ENCODE measurements at places on chromosomes 7 and 10.

DNA sequence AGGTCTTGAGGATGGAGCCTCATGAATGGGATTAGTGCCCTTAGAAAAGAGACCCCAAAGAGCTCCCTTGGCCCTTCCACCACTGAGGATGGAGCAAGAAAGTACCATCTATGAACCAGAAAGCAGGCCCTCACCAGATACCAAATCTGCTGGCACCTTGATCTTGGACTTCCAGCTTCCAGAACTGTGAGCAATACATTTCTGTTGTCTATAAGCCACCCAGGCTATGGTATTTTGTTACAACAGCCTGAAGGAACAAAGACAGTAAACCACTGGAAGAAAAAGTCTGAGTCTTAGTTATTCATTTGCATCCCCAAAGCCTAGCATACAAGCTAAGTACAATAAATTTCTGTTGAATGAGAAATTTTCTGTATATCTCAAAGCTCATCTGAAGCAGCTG lies 37.9 kb upstream of the TNS3 start:
- no peak for DNase-seq

GRCh38 chr10:8269976-8270375 lies 215.5 kb downstream of the GATA3 start:
- no peak for DNase-seq

- no peak for DNase-seq
These were observed 293.2 kb upstream of the SEMA3D start for GRCh38 chr7:85479918-85480643.

GRCh38 chr7:8070451-8071180 lies 102.0 kb downstream of the GLCCI1 start:
- no peak for DNase-seq

DNA sequence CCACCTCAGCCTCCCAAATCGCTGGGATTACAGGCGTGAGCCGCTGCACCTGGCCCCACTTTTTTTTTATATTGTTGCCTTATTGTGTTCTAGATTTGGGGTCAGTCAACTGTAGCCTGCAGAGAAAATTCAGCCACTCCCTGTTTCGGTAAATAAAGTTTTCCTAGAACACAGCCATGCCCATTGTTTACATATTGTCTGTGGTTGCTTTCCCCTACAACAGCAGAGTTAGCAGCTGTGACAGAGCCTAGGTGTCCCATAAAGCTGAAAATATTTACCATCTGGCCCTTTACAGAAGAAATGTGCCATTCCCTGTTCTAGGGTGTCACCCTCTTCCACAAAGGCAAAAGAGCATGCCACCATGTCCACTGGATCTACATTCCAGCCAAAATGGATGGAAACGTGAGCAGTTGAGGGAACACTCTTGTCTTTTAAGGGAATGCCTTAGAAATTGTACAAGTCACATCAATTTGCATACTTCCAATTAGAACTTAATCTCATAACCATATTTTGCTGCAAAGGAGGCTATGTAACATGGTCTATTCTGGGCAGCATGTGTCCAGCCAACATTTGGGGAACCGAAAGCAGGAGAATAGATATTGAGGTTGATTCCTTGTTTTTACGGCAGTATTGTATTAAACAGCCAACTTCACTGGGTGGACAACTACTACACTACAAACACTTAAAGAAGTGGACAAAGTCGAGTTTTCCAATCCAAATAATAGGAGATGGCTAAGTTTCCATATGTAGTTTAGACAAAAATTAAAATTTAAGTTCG lies 11.0 kb upstream of the BLVRA start:
- DNase-seq = no peak

GRCh38 chr7:112646783-112647182 lies 143.4 kb downstream of the TMEM168 start:
- no peak for DNase-seq

- no peak for DNase-seq
These were observed 225.0 kb downstream of the PAXIP1 start for GRCh38 chr7:154777908-154778307.

DNA sequence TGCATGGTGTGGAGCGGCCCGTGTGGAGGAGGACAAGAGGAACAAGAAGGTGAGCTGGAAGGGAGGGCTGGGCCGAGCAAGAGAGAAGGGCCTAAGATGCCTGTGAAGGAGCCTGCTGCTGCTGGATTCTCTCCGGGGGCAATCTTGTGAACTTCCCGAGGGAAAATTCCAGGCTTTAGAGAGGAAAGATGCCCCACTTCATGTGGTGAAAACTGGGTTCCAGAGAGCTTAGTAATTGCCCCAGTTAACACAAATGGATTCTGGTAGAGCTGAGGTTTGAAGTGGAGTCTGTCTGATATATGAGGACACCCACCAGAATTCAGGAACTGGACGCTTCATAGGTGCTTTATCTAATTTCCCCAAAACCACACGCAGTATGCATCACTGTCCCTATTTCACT lies 114.1 kb upstream of the ZMIZ1 start:
- no peak for DNase-seq

GRCh38 chr10:55410415-55410885 lies 609.4 kb upstream of the PCDH15 start:
- no peak for DNase-seq

DNA sequence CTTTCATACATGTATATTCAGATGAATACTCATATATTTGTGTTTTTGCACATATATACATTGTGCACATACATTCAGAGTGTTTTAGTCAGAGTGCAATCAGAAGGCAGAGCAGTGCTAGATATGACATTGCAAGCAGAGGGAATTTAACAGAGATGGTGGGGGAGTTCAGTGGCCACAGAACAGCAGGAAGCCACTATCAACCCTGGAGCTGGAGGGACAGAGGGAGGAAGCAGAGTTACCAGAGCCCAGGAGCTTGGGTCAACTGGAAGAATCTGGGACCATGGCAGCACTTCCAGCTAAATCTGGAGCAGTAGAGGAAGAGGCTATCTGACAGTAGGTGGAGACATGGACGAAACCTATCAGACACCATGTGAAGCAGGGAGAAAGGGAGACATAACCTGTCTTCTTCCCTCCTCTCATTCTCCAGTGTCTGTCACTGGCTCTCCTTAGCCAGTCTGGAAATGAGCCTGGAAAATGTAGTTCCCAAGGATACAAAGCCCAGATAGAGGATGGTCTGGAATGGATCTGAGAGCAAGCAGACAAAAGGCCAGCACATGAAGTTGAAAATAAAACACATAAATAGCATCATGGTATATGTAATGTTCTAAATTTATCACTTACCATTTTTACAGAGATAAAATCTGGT lies 33.6 kb upstream of the HERPUD2 start:
- DNase-seq = no peak

DNA sequence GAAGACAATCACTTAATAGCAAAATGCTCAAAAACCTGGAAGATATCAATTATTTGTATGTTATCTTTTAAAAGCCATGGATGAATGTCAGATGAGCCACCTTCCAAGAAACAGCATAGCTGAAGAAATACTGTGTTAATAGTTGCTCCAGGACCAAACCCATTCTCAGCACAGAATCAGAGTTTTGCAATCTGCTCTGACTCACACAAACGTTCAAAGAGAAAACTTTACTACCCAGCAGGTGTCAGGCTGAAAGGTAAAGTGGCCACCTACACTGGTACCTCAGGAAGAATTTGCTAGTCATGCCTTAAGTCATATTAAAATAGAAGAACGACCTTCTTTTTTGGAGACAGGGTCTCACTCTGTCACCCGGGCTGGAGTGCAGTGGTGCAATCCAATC lies 526.5 kb downstream of the PARD3 start:
- no peak for DNase-seq

DNA sequence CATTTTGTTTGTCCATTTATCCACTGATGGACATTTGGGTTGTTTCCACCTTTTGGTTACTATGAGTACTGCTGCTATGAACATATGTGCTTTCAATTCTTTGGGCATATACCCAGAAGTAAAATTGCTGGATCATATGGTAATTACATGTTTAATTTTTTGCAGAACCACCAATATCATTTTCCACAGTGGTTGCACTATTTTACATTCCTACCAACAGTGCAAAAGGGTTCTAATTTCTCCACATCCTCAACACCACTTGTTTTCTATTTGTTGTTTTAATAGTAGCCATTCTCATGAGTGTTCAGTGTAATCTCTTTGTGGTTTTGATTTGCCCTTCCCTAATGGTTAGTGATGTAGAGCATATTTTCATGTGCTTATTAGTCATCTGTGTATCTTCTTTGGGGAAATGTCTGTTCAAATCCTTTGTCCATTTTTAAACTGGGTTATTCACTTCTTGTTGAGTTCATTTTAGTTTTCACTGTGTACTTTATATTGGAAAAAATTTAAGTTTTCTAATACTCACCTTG lies 101.9 kb downstream of the HIBADH start:
- no peak for DNase-seq

- peak; percentile 42 for DNase-seq
These were observed 728 bp downstream of the PARD3 start for GRCh38 chr10:34814223-34814912.

- DNase-seq = no peak
These were observed 918 bp downstream of the DBNL start for GRCh38 chr7:44045226-44046014.
